ENCODE measurements at places on chromosomes 3 and 15.

GRCh38 chr15:81092559-81092902, 41.5 kb upstream of the CFAP161 start:
- DNase-seq: no peak

GRCh38 chr3:57682284-57682683, 10.6 kb downstream of the DENND6A start:
- no peak for DNase-seq

DNA sequence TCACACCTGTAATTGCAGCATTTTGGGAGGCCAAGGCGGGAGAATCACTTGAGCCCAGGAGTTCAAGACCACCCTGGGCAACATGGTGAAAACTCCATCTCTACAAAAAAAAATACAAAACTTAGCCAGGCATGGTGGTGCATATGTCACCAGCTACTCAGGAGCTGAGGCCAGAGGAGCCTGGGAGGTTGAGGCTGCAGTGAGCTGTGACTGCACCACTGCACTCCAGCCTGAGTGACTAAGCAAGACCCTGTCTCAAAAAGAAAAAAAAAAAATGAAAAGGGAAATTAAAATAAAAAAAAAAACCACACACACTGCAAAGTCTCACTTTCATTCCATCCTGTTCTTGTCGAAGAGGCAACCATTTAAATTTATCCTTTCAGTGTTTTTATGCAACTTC, 100.8 kb upstream of the PIAS1 start:
- no peak for DNase-seq

- no peak for DNase-seq
These were observed 189.6 kb upstream of the MLF1 start for GRCh38 chr3:158381262-158381868.

DNA sequence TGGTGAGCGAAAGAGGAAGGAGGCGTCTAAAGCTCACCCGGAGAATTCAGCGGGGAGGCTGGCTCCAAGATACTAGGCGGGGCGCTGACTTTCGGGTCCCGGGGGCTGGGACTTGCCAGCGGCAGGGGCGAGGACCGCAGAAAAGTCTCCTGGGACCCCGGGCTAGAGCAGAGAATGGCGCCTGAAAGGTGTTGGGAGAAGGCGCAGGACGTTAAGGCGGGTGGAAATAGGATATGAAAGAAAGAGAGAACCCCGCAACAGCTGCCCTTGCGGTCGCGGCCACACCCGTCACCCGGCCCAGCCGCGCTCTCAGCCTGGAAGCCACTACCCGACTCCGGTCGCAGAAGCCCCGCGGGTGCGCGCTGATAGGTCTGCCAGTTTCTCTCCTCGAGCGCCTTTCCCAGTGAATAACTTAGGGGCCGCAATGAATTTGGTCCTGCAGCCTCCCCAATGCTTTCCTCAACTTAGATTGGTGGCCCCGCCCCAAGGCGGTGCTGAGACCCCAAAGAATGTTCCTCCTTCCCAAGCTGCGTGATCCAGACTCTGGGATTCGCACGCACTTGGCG, 604 bp downstream of the LTK start:
- DNase-seq: no peak

GRCh38 chr15:74390647-74391288, 23.3 kb upstream of the CYP11A1 start:
- DNase-seq: no peak

GRCh38 chr3:131995891-131996290, 38.9 kb downstream of the CPNE4 start:
- no peak for DNase-seq

GRCh38 chr15:92869263-92869940, 30.7 kb upstream of the CHD2 start:
- DNase-seq: no peak

Data from cortex of kidney (tissue), 1 donor.